ENCODE measurements at places on chromosomes 2 and 18. TPM values are rescaled to one million over a fixed set of nuclear protein-coding genes. Genes with fewer than 3 reads are reported as not detected.
A peak's percentile ranks its signal among the peaks of the same experiment; 100 is the strongest.

GRCh38 chr2:17851731-17852585, 26.5 kb upstream of the KCNS3 start:
- no peak overlapping the region for H3K27ac ChIP-seq
- H3K36me3 ChIP-seq, result no peaks in the 10 kb centered on the region
- H3K4me1 ChIP-seq, result no peaks in the 10 kb centered on the region
- DNase-seq, result peak; percentile 61

GRCh38 chr18:10029711-10030110, 115.9 kb downstream of the VAPA start:
- no peak overlapping the region for H3K27ac ChIP-seq
- H3K4me3 ChIP-seq, result no peak overlapping the region
- H3K36me3 ChIP-seq, result no peaks in the 10 kb centered on the region

- H3K27me3 ChIP-seq, result peaks cover 9% of the 10 kb centered on the region
- no peaks in the 10 kb centered on the region for H3K36me3 ChIP-seq
- no peaks in the 10 kb centered on the region for H3K4me1 ChIP-seq
- no peak overlapping the region for H3K27ac ChIP-seq
- DNase-seq, result no peak
Observed at GRCh38 chr2:1482253-1482675, 69.0 kb downstream of the TPO start.

- H3K36me3 ChIP-seq, result no peaks in the 10 kb centered on the region
- H3K4me1 ChIP-seq, result no peaks in the 10 kb centered on the region
- no peak overlapping the region for H3K4me3 ChIP-seq
- no peak overlapping the region for H3K27ac ChIP-seq
Observed at GRCh38 chr2:149205143-149205542, 125.2 kb upstream of the LYPD6 start.

DNA sequence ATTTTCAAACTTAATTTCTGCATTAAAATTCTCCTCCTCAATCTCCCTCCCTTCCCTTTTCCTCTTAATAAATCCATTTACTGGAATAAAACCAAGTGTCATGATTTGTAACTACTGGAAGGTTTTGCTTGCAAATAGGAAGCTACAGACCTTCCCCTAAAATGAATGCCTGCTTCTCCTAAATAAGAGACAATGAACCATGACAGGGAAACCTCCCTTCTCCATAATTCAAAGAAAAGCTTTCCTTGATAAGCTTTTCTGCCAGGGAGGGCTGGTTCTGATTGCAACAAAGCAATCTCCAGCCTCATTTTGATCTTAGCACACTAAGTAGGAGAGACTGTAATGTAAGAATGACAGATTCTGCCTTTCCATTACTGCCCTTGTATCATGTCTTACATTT, 111.0 kb upstream of the CDH20 start:
- H3K36me3 ChIP-seq, result no peaks in the 10 kb centered on the region
- no peak overlapping the region for H3K27ac ChIP-seq
- H3K4me3 ChIP-seq, result no peak overlapping the region
- no peaks in the 10 kb centered on the region for H3K27me3 ChIP-seq
- H3K4me1 ChIP-seq, result no peaks in the 10 kb centered on the region

DNA sequence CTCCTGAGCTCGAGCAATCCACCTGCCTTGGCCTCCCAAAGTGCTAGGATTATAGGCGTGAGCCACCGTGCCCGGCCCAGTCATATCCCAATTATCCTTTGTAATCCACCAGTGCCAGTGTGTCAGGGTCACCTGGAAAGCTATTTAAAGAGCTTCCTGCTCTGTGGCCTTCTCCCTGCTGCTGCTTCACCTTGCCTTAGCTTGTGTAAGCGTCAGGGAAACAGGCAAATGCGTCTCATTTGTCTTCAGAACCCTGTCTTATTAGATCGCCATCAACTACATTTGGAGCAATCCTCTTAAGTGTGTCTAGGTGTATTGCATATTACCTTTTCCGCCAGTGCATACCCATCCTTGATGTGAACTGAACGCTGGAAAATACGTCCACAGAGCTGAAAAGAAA, 10.2 kb downstream of the KIF5C start:
- no peak for DNase-seq
- peaks cover 55% of the 10 kb centered on the region for H3K27me3 ChIP-seq
- H3K27ac ChIP-seq, result no peak overlapping the region
- no peak overlapping the region for H3K4me3 ChIP-seq
- H3K36me3 ChIP-seq, result no peaks in the 10 kb centered on the region

- H3K27me3 ChIP-seq, result no peaks in the 10 kb centered on the region
- no peaks in the 10 kb centered on the region for H3K36me3 ChIP-seq
- no peaks in the 10 kb centered on the region for H3K4me1 ChIP-seq
- no peak overlapping the region for H3K4me3 ChIP-seq
- DNase-seq, result no peak
Observed at GRCh38 chr2:12232876-12233275, 483.9 kb upstream of the TRIB2 start.

- H3K27me3 ChIP-seq, result no peaks in the 10 kb centered on the region
- no peak overlapping the region for H3K27ac ChIP-seq
- H3K4me1 ChIP-seq, result no peaks in the 10 kb centered on the region
Observed at GRCh38 chr2:204023088-204023487, 86.5 kb downstream of the ICOS start.

DNA sequence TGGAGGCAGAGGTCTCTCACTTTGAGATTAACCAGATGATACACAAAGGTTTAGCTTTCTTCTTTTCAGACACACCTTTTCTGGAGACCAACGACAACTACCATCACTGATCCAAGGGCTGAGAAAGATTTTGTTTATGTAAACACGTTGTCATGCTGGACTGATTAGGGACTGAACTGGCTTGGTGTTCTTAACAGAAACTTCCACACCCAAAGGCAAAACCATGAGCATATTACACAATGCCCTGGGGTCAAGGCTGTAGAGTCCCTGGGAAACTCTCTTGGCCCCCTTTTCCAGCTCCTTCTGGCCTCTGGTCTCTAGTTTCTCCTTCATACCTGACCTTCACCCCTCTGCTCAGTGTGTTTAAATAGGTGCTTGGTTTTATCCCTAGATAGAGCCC, 447.0 kb upstream of the TCF4 start:
- no peak for DNase-seq
- H3K4me3 ChIP-seq, result no peak overlapping the region
- H3K36me3 ChIP-seq, result no peaks in the 10 kb centered on the region
- no peaks in the 10 kb centered on the region for H3K4me1 ChIP-seq

- H3K36me3 ChIP-seq, result no peaks in the 10 kb centered on the region
- peaks cover 98% of the 10 kb centered on the region for H3K27me3 ChIP-seq
- peak; percentile 72 for DNase-seq
- no peak overlapping the region for H3K27ac ChIP-seq
Observed at GRCh38 chr2:5692561-5693286, 540 bp downstream of the SOX11 start.

Gene CAPN14
- total RNA-seq, result 0.23 TPM

Gene IL36G
- total RNA-seq, result not detected

Gene STAM2
- total RNA-seq, result 37.4 TPM

Gene GKN1
- not detected for total RNA-seq

Gene TMEM37
- total RNA-seq, result 15.3 TPM

Gene ABCB11
- total RNA-seq, result not detected

Gene KLHL14
- 0.20 TPM for total RNA-seq

Gene OR6B2
- total RNA-seq, result not detected

Gene NT5C1B
- total RNA-seq, result not detected

Gene MAP2
- 26.2 TPM for total RNA-seq

Gene SNTG2
- total RNA-seq, result 3.2 TPM

Data from left lung (tissue), 14 donors.